ENCODE measurements at places on chromosomes 5 and 9. TPM values are rescaled to one million over a fixed set of nuclear protein-coding genes. Genes with fewer than 3 reads are reported as not detected.

Gene GFI1B
- total RNA-seq: not detected

- H3K4me3 ChIP-seq: no peak within 1 kb of the TSS
- H3K4me1 ChIP-seq: no peaks in the 10 kb centered on the region
- no peak within 1 kb of the TSS for H3K27ac ChIP-seq
- no peaks in the 10 kb centered on the region for H3K36me3 ChIP-seq
- DNase-seq: no peak
- no peaks in the 10 kb centered on the region for H3K27me3 ChIP-seq
These were observed at the start of gene CCL21 for GRCh38 chr9:34710023-34710422. TSS of gene CCL21 (minus strand) at chr9:34710136. CDS start at chr9:34710066, 70 bp downstream.

DNA sequence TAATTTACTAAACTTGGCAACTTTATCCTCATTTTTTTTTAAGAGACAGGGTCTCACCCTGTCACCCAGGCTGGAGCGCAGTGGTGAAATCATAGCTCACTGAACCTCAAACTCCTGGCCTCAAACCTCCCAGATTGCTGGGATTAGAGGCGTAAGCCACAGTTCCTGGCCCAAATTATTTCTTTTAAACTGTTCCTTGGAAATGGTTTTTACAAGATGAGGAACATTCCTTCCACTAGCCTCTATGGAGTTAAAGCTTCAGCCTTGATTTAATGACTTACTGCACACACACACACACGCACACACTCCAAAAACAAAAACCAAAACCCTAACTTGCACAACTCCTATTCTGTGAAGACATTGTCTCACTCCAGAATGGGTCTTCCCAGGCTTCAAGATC is 77.2 kb upstream of the TARS1 start:
- DNase-seq: no peak
- no peaks in the 10 kb centered on the region for H3K36me3 ChIP-seq
- no peak overlapping the region for H3K27ac ChIP-seq
- no peak overlapping the region for H3K4me3 ChIP-seq
- H3K27me3 ChIP-seq: no peaks in the 10 kb centered on the region

DNA sequence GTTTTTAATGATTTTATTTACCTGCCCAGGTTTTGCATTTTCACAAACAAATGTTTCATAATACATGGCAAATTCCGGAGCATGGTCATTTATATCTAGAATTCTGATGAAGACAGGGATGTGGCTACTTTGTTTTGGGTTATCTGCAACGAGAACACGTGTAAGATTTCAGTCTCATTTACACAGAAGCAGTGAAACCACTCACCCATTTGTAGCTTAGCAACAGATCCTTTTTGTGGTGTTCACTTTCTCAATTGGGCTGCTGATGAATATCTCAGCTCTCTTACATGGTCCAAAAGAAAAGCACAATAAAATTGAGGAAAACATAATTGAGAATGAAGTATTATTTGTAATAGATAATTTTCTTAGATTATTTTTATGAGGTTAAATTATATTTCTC is 148.6 kb downstream of the CDH9 start:
- no peaks in the 10 kb centered on the region for H3K27me3 ChIP-seq
- no peak overlapping the region for H3K4me3 ChIP-seq

DNA sequence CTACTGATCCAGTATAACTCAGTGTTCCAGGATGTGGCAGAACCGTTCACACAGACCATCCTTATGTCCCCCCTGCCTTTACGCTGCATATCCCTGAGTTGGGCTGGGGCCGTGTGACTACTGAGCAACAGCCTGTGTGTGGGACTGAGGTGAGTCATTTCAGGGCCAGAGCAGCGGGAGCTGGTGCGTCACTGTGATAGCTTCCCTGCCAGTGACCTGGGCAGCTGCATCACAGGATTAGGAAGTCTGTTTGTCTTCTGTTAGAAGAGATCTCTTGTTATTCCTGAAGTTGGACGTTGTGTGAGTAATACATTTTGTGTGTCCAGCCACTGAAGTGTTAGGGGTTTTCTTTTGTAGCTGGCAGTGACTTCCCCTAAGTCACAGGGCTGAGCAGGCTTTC is 35.6 kb downstream of the TPPP start:
- H3K36me3 ChIP-seq: peaks cover 14% of the 10 kb centered on the region
- H3K4me3 ChIP-seq: no peak overlapping the region
- DNase-seq: no peak

GRCh38 chr9:137973829-137974416 is 96.3 kb downstream of the CACNA1B start:
- no peaks in the 10 kb centered on the region for H3K27me3 ChIP-seq
- no peaks in the 10 kb centered on the region for H3K36me3 ChIP-seq
- H3K27ac ChIP-seq: no peak overlapping the region
- H3K4me1 ChIP-seq: no peaks in the 10 kb centered on the region
- DNase-seq: no peak

Gene BARHL1
- not detected for total RNA-seq

DNA sequence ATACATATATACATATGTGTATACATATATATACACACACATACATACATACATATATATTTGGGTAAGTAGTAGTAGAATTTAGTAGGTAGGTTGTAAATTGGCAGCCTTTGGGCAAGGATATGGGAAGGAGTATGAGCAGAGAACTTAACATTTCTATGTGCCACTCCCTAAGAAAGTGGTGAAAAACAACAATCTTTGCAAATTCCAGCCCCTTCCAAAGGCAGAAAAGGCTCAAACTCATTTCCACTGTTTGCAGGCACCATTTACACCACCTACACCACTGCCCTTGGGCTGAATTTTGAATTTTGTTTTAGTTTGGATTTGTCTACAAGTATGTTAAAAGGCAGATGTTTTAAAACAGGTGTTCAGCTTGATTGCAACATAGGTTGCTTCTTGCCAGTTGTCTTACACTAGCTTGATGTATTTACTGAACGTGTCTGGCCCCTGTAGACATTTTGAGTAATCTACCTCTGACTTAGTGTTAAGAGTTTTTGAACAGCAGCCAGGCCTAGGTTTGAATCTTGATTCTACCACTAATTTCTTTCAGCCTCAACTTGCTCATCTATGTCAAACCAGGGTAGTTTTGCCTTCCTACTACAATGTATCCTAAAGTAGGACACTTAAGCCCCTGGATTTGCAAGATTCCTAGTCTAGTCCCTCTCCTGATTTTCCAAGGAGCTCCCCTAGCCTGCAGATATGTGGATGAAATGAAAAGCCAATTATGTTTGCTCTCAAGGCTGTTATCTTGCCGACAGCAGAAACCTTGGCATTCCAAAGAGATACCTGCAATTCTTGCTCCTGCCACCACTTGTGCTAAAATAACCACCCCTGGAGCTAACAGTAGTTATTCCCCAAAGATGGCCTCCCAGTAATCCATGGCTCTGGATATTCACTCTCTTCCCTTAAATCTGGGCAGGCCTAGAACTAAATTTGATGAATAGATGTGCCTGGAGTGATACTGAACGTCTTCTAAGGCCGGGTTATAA is 156.2 kb upstream of the SLC44A1 start:
- H3K4me1 ChIP-seq: no peaks in the 10 kb centered on the region
- no peak overlapping the region for H3K27ac ChIP-seq

Gene F12
- total RNA-seq: not detected

- no peaks in the 10 kb centered on the region for H3K36me3 ChIP-seq
- no peak for DNase-seq
- H3K4me3 ChIP-seq: no peak overlapping the region
- H3K4me1 ChIP-seq: peaks cover 6% of the 10 kb centered on the region
- H3K27me3 ChIP-seq: peaks cover 9% of the 10 kb centered on the region
These were observed 101.2 kb downstream of the AK8 start for GRCh38 chr9:132776891-132777290.

DNA sequence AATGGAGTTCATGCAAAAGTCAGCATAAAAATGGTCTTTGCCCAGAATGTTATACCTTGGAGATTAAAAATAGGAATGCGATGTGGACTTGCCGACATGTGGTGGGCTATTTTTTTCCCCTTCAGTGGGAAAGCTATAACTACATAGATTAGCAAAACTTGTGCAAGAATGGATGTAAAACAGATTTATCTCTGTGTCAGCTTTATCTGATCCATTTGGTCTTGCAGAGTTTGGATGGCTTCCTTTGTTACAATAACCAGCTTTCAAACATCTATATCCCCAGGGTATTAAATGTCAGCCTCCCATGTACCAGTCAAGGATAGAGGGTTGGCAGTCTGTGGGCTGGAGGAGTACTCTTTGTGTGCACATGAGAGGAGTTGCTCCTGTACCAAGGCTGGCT is 284.9 kb downstream of the TMEM38B start:
- DNase-seq: no peak
- no peak overlapping the region for H3K4me3 ChIP-seq
- H3K36me3 ChIP-seq: no peaks in the 10 kb centered on the region
- no peaks in the 10 kb centered on the region for H3K4me1 ChIP-seq
- no peak overlapping the region for H3K27ac ChIP-seq

Gene DMRT2
- total RNA-seq: 0.23 TPM

- H3K4me1 ChIP-seq: no peaks in the 10 kb centered on the region
- no peak overlapping the region for H3K27ac ChIP-seq
- H3K36me3 ChIP-seq: no peaks in the 10 kb centered on the region
- no peaks in the 10 kb centered on the region for H3K27me3 ChIP-seq
These were observed 117.8 kb downstream of the ZNF354C start for GRCh38 chr5:179177711-179178575.

Gene STC2
- total RNA-seq: not detected

Gene ORM2
- not detected for total RNA-seq

GRCh38 chr5:84564321-84565075 is 179.8 kb upstream of the EDIL3 start:
- H3K4me1 ChIP-seq: no peaks in the 10 kb centered on the region
- no peaks in the 10 kb centered on the region for H3K36me3 ChIP-seq
- H3K27me3 ChIP-seq: no peaks in the 10 kb centered on the region
- no peak overlapping the region for H3K27ac ChIP-seq

GRCh38 chr5:124060011-124060410 is 548.0 kb downstream of the CSNK1G3 start:
- H3K36me3 ChIP-seq: no peaks in the 10 kb centered on the region
- no peak overlapping the region for H3K27ac ChIP-seq
- H3K4me1 ChIP-seq: no peaks in the 10 kb centered on the region
- H3K4me3 ChIP-seq: no peak overlapping the region

- H3K4me3 ChIP-seq: no peak overlapping the region
- peaks cover 38% of the 10 kb centered on the region for H3K4me1 ChIP-seq
- no peaks in the 10 kb centered on the region for H3K27me3 ChIP-seq
- no peaks in the 10 kb centered on the region for H3K36me3 ChIP-seq
These were observed 12.1 kb downstream of the TGFBI start for GRCh38 chr5:136040746-136041415.
